ENCODE measurements at places on chromosomes 4 and X.

GRCh38 chr4:25493466-25493865 is 116.4 kb downstream of the ANAPC4 start:
- no peak for DNase-seq

- DNase-seq: no peak
Measured at GRCh38 chr4:63505714-63506460, 903.4 kb downstream of the TECRL start.

DNA sequence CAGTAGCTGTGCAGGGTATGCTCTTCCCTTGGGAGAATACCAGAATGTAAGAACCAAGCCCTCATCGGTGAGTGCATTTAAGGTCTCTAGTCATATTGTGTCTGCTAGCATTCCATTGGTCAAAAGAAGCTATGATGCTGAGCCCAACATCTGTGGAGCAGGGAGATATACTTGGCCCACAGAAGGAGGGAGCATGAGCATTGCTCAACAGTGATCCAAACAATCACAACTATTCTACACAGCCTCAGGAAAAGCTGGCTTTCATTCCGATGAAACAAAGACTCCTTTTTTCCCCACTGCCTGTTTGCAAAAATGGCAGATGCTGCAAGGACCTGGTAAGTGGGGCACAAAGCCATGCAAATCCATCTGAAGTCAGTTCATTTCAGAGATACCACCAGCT is 80.6 kb upstream of the DHX15 start:
- DNase-seq: no peak

DNA sequence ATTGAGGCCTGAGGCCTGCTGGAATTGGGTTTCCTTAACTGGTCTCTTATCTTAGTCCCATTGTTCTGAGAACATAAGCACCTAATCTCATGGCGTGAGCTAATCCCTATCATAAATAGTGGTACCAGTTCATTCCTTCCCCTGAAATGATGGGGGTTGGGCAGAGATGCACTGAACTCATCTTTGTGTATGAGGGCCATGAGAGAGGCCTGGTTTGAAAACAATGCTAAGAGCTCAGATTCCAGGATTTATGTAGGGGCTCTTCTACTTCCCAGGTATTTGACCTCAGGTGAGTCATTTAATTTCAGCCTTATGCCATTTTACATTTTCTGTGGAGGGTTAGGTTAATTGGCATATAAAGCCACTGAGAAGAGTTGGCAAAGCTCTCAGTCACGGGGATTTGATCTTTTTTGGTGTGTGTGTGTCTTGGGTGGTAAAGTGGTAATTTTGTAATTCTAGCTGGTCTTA is 4.4 kb downstream of the RBM3 start:
- DNase-seq: no peak

DNA sequence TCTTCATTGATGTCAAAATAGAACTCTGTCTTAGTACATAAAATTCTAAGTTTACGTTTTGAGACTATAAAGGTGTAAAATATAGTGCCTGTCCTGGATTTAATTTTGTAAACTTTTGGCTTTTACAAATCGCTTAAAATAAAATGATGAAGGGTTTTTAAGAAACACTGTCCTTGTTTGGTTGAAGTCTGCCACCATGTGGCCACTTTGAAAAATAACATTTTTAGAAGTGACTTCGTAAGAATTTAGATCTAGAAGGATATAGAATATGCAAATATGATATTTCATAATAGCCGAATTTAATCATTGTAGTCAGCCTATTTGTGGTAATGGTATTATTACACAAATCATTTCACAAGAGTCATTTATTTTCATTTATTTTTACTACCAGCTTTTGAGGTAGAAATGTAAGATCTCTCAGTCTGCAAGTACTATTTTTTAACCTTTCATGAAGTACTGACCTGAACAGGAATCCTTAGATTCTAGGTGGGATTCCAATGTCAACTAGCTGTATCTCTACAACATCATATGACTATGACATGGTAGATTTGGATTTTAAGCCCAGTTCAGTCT is 31.0 kb upstream of the FAT4 start:
- peak; percentile 20 for DNase-seq
